ENCODE measurements at places on chromosomes 16 and 17.

GRCh38 chr17:2238432-2239169 lies 65.0 kb downstream of the SMG6 start:
- no peak for DNase-seq

- no peak for DNase-seq
These were observed 59.5 kb upstream of the LHX1 start for GRCh38 chr17:36877771-36878170.

- no peak for DNase-seq
These were observed 137.1 kb downstream of the CYB561 start for GRCh38 chr17:63309021-63309420.

- no peak for DNase-seq
These were observed 39.9 kb upstream of the SSTR5 start for GRCh38 chr16:1032607-1033006.

GRCh38 chr17:69506489-69506888 lies 92.0 kb downstream of the MAP2K6 start:
- no peak for DNase-seq

DNA sequence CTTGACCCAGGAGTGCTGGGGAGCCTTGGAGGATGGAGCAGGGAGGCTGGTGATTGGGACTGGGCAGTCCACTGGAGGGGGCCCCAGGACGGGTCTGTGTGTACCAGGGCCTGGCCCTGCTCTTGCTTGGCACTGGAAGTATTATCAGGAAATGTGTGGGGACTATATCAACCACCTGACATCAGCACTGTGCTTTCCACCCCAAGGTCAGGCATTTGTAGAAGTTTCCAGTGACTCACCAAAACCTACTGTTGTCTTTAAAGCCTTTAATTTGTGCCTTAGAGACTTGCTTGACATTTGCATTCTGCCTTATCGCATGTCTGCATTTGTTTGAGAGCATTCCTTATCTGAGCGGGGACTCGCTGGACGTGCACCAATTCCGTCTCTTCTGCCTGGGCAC lies 323.1 kb downstream of the FOXL1 start:
- DNase-seq = no peak

DNA sequence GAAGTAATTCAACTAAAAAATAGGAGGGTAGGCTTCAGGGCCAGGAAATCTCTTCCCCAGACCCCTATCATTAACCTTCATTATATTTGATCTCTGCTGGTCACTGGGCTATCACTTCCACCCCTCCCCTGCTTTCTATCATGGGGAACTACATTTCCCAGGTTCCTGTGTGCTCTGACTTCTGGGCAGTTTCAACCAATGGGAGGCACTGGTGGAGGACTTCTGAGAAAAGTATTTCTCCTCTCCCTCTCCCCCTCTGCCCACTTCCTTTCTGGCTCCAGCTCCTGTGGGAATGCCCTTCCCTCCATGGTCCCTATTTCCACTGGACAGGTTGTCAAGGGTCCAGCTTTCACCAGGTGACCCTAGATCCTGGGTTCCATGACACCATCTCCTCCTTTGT lies 364.4 kb downstream of the C16orf95 start:
- DNase-seq = no peak

DNA sequence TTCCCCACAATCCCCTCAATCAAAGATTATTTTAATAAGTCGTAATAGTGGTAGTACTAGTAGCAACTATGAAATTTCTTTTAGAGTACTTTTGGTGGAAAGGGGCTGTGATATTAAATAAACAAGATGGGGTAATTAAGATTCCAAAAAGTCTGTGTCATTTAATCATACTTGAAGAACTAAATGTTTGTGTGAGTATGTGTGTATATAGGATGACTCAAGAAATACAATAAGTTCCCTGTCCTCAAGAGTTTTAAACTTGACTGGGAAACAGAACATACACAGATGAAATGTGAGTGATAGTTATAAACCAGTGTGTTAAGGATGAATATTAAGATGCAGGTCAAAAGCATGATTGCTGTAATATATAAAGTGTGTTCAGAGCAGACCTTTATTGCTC lies 2.3 kb downstream of the ALDH3A2 start:
- DNase-seq = peak; percentile 14

All from fibroblast of skin of left quadriceps (primary cell).